ENCODE measurements at places on chromosomes 7 and 10.

DNA sequence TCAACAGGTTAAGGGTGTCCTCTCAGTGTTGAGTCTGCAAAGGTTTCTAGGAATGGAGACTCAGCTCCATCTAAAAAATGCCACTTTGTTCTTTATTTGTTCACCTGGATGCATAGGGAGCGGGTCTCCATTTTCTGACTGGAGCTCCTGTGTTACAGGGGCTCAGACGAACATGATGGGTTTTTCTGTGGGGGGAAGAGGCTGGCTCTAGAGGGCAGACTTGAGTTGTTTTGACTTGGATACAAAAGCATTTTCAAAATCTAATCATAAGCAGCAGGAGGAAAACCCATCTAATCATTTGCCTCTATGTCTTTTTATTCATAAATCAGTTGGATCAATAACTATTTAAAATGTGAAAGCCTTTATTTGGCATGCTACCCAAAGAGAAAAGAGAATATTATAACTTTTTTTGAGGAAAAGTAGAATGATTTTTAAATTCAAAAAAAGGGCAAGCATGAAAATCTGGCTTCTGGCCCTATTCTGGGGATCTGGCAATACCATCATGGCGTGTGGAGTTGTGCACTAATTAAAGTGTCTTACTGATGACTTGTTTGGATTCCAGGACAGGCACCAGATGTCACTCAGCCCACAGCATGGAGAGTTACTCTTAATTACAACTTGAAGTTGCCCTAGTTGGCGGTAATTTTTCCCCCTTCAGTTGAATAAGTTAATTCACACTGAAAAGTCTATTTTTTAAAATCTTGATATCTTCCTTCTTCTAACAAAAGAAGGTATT, 594.9 kb downstream of the REEP3 start:
- no peak for DNase-seq

GRCh38 chr7:32263611-32264010, 193.4 kb upstream of the PDE1C start:
- no peak for DNase-seq

- no peak for DNase-seq
Measured at GRCh38 chr7:13826752-13827151, 162.7 kb downstream of the ETV1 start.

DNA sequence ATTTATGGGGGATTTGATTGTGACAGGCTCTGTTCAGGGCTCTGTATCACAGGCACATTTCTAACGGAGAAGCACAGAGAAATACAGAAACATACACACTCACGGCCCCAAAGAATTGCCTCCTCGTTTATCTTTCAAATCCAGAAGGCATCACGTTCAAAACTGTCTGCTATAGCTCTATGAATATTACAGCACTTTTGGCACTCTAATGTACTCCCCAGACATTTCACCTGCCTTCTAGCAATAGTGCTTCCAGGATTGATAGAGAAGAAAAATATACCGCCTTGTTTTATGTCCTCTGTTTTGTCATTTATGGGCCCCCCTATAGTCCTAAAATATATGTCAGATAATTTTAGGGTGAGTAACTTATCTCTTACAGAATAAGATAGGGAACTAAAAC, 947.5 kb downstream of the ANKRD7 start:
- no peak for DNase-seq

DNA sequence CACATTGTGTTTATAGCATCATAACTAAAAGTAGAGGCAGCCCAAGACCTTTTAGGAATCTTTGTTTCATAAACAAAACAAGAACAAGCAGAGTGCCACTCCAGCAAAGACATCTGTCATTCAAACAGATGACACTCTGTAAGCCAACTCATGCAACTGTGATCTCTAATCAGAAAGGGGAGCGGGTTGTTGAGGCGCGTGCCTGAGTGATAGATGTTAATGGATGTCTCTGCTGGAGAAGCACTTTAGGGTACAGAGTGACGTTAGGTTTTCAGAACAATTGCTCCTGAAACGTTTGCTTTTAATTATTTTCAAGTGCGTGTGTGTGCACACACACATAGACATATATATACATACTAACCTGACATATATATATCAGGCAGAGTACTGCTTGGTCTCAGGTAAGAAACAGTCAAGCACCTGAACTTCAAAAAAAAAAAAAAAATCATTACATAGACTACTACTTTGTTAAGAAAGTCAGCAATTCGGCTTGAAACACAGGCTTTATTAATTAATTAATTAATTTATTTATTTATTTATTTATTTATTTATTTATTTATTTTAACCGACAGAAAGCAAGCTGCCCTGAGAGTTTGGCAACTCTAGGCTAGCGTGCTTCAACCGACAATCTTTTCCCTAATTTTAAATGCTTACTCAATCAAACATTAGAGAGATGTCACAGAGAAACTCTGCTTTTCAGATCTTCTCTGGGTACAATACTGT, 109.1 kb downstream of the POU6F2 start:
- no peak for DNase-seq

- no peak for DNase-seq
Measured at GRCh38 chr7:159237022-159237653, 92.5 kb upstream of the VIPR2 start.

DNA sequence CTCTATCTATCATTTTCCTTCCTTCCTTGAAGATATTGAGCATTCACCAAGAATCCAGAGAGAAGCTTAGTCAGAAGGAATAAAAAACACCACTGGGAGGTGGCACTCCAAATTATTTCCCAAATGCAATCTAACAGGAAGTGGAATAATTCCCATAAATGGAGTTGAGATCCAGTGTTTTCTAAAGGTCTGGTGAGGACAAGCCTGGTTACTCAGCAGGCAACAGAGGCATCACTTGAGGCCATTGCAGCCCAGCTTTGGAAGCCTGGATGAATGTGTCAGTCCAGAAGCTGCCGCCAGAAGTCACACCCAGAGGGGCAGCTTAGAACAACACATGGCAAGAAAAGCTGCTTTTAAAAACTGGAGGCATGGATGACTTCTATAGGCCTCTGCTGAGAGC, 288.9 kb upstream of the KLF6 start:
- no peak for DNase-seq

DNA sequence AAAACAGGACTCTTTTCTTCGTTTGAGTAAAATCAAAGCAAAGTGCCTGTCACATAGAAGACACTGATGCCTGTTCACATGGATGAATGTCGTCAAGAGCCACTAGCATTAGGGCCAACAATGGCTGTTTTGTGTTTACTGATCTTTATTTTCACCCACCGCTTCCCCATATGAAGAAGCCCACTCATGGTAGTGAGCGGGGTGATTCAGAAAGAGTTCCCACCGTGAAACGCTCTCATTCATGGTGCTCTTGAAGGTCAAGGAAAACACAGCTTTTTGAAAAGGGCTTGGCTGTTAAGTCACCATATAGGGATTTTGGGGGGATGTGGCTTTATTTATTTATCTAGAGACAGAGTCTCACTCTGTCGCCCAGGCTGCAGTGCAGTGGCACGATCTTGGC, 12.5 kb downstream of the PROSER2 start:
- no peak for DNase-seq

DNA sequence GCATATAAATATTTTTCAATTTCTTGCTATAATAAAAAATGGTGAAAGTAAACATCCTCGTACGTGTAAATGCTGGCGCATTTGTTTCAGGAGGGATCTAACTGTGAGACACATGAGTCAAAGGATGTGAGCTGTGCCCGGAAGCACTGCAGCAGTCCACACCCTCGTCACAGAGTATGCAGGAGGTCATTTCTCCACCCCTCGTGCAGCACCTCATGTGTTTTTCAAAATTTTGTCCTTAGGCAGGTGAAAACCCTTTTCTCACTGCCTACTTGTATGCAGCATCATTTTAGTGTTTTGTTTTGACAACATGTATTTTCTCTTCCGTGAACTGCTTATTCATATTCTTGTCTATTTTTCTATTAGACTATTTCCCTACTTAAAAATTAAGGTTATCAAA, 162.7 kb downstream of the AVL9 start:
- no peak for DNase-seq

DNA sequence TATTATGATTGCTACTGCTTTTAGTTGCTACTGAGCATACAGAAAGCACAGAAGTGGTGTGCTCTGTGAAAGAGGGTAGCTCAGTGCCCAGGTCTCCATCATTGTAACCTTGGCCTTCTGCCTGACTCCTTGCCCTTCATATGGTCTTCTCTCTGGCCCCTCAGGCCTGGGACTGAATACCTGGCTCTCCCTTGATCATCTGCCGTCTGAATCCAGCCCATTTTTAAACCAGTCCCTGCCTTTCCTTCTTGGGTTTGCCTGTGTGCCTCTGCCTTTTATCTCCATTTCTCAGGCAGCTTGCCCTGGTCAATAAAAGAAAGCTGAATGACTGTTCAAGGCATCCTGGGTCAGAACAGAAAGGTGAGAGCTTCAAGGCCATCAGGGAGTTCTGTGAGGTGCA, 109.1 kb upstream of the ZNF438 start:
- DNase-seq, result no peak

DNA sequence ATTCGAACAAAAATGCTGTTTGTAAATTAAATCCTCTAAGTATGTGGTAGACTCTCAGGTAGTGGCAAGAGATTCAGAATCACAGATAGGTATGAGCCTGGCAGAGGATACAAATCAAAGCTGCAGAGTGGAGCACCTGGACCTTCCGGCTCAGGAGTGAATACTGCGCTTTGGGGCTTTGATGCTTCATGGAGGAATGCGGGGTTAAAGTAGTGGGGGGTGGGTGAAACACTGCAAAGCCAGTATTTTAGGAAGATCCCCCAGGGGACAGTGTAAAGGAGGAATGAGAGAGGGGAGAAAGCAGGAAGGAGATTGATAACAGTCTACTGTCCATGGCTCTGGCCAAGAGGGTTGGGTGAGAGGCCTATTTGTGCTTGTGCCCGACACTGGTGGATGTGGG, 43.2 kb downstream of the CREB5 start:
- DNase-seq, result no peak

GRCh38 chr10:100600218-100600617, 64.5 kb downstream of the HIF1AN start:
- DNase-seq, result no peak

- no peak for DNase-seq
Measured at GRCh38 chr7:143979359-143979758, 20.8 kb upstream of the OR6B1 start.

GRCh38 chr10:71481746-71482410, 85.2 kb downstream of the CDH23 start:
- DNase-seq, result no peak

GRCh38 chr10:130188195-130189175, 52.3 kb downstream of the GLRX3 start:
- no peak for DNase-seq

DNA sequence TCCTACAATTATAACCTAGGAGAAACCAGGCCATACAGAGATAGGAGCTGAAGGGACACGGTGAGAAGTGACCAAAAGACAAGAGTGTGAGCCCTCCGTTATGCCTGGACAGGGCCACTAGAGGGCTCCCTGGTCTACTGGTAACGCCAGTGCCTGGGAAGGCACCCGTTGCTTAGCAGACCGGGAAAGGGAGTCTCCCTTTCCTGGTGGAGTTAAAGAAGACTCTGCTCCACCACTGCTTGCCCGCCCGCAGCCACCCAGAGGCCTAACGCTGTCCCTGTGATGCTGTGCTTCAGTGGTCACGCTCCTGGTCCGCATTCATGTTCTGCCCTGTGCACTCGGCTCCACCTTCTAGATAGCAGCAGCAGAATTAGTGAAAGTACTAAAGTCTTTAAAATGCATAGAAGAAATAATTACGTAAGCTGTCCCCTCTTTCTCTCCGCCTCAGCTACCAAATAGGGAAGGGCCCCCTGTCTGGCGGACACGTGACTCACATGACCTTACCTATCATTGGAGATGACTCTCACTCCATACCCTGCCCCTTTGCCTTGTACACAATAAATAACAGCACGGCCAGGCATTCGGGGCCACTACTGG, 34.8 kb downstream of the GRID2IP start:
- DNase-seq, result peak; percentile 58

DNA sequence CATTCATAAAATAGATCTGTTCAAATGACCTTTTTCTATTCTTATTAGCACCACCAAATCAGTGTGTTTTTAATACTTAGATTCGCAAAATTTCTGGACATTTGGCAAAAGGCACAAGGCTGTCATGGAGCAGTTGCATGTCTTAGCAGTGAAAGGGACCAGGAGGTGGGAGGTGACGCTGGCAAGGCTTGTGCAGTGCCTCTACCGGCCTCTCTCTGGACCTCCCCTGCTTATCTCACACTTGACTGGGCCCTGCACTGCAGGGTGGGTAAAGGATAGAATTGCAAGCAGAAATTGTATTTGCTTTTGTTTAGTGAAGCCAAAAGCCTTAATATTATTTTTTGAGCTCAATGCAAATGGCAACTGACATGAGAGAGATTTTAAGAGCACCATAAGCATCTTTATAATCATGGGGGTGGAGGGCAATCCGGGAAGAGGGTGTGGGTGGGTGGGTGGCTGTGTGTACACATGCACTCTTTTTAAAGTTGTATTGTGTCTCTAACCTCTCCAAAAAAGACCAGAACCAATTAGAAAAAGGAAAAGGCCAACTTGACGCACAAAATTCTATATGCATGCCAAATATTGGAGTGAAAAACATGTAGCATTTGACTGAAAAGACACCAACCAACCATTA, 106.3 kb downstream of the WNT2 start:
- no peak for DNase-seq

DNA sequence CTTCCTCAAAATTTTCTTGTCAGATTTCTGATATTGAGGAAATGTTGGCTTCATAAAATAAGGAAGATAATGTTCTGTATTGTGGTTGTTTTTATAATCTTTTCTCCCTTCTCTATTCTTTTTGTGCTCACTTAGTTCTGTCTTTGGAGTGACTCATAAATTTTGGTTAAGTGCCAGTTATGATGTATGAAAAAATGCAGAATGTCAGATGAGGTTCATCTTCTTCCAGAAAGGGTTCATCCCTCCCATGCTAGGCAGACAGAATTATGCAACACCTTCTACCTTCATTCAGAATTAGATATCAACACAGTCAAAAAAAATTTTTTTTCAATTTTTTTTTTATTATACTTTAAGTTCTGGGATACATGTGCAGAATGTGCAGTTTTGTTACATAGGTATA, 36.6 kb upstream of the CYP2C19 start:
- DNase-seq, result no peak

DNA sequence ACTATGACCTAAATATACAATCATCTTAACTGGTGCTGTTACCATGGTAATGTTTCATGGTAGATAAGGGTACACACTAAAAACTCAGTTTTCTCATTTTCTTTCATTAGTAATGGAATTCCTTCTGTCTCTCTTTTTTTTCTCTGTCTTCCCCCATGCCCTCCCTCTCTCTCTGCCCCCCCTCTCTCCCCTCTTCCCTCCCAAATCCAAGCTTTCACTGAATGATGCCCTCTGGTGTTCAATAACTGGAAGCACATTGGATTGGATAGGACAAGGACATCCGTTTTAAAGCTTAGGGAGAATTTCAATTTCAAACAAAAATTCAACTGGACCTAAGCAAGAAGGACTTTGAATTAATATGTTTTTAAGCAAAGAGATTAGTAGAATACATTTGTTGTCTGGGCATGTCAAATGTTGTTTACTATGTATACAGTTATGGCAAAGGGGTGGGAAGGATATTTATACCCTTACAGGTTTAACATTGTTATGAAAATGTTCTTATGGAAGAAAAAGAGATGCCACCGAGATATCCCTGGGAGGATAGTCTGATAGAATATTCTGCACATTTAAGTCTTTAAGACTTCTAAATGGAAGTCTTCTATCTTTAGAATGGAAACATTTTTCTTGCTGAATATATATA, 6.1 kb downstream of the CHRM2 start:
- no peak for DNase-seq

- DNase-seq, result no peak
Measured at GRCh38 chr7:128867241-128867640, 4.6 kb downstream of the ATP6V1F start.

Data from stimulated activated CD4-positive, alpha-beta T cell treated with anti-CD3 and anti-CD28 coated beads, Interleukin-1b, Interleukin-23, amount 100 ng/mL, for 4 hours (primary cell).